Non-pigmented ciliary epithelial cell (primary cell): ENCODE measurements at places on chromosomes 11 and 22.

GRCh38 chr22:23361676-23362075, 181.4 kb downstream of the BCR start:
- no peak for DNase-seq

GRCh38 chr11:130145975-130146776, 13.4 kb upstream of the ST14 start:
- DNase-seq, result no peak

GRCh38 chr22:50704510-50705218, 32.0 kb downstream of the SHANK3 start:
- DNase-seq, result no peak

DNA sequence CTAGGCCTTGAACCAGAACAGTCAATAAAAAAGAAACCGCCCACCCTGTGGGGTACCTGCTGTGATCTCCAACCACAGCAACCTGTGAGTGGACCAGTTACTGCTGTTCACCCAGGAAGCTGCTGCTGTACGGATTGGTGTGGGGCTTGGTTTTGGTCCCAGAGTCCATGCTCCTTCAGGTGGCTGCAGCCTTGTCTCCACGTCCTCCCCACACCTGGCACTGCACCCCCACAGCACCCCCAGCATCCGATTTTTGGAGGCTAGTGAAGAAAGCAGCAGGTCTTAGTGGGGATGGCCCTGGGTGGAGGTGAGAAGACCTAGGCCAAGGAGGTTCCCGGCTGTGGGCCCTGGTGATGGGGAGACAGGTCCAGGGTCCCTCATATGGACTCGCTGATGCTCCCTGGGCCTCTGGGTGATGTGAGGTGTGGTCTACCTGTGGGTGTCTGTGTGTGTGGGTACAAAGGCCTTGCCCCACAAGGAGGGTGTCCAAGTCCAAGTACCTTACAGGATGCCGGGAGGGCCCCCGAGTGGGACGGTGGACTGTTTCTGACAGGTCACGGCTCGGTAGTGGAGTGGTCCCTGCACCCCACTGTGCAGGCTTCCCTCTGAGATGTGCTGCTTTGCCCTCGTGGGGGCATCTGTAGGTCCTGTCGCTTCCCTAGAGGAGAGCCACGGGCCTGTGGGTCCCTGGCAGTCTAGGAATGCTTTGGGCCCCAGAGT, 283.4 kb downstream of the TBC1D22A start:
- no peak for DNase-seq

DNA sequence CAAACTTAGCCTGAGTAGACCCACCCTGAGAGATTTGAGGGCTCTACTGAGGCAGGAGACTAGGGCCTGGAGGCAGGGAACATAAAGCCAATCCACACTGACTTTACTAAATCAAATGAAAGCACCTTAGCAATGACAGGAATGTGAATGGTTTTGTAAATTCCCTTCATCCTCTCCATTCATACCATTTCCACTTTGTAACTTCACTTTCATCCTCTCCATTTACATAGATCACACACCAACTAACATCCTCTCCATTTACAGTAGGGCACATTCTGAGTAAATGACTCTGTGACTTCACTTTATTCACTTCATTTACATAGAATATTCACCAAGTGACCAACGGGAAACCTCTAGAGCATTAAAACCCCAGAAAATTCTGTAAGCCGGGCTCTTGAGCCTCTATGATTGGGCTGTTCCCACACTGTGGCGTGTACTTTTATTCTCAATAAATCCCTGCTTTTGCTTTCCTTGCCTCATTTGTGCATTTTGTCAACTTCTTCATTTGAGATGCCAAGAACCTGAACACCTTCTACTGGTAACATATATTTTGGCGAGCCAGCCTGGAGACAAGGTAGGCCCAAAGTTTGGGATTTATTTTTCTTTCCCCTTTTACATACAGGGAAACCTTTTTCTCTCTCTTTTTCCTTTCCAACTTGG, 82.9 kb downstream of the PIWIL4 start:
- DNase-seq, result no peak

- DNase-seq, result peak; percentile 77
Measured at GRCh38 chr11:12411806-12412727, 34.7 kb downstream of the PARVA start.

GRCh38 chr22:21025763-21026755, 6.3 kb downstream of the SLC7A4 start:
- DNase-seq, result no peak

GRCh38 chr11:120089036-120090001, 48.6 kb downstream of the TRIM29 start:
- DNase-seq, result no peak

GRCh38 chr11:92657226-92657625, 312.2 kb upstream of the MTNR1B start:
- no peak for DNase-seq

DNA sequence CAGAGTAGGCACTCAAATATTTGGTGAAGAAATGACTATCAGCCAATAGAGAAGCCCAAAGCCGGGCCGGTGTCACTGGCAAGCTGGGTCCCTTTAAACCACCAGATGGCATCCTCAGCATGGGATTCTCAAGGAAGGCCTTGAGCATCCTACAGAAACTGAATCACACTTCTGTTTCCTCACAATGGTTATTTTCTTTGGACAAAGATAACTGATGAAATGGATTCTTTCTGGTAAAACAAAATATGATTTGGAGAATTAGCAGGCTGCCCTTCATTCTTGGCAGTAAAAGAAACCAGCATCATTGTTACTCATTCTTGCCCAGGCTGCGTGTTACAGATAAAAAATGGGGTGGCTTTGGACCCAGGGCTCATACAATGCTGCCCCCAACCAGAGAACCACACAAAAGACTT, 30.3 kb upstream of the ASPHD2 start:
- DNase-seq, result peak; percentile 34

GRCh38 chr11:102007567-102008437, 39.4 kb upstream of the CFAP300 start:
- no peak for DNase-seq

DNA sequence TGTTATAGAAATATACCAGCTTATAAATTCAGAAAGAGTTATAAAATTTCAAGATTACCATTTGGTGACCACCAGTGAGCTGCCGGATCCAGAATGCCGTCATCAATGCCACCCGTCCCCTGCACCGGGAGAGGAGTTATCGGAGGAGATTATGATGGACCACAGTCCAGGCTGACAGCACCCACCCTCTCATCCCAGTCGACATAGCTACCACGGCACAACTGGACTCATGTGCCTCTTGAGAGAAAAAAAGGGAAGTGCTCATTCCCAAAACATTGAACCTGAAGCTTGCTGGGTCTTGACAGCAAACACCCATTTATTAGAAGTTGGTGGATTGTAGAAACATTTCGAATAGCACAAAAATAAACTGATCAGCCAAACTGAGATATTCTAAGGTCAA, 1331.5 kb downstream of the TBC1D22A start:
- DNase-seq, result no peak

GRCh38 chr11:108586600-108586999, 7.0 kb downstream of the EXPH5 start:
- no peak for DNase-seq

DNA sequence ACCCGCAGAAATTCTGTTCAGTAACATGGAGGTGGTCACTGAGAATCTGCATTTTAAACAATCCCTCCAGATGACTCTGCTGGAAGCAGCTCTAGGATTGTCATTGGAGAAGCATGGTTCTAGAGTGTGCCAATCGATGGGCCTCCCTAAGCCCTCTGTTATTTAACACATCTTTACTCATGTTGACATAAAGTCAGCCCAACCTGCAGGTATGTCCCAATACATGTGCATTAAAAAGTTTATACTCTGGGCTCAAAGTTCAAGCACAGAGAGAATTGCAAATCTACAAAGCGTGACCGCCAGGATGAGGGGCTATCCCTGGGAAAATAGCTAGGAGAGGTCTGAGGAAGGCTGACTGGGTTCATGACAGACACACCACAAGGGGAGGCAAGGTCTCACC, 116.4 kb downstream of the KIRREL3 start:
- no peak for DNase-seq

DNA sequence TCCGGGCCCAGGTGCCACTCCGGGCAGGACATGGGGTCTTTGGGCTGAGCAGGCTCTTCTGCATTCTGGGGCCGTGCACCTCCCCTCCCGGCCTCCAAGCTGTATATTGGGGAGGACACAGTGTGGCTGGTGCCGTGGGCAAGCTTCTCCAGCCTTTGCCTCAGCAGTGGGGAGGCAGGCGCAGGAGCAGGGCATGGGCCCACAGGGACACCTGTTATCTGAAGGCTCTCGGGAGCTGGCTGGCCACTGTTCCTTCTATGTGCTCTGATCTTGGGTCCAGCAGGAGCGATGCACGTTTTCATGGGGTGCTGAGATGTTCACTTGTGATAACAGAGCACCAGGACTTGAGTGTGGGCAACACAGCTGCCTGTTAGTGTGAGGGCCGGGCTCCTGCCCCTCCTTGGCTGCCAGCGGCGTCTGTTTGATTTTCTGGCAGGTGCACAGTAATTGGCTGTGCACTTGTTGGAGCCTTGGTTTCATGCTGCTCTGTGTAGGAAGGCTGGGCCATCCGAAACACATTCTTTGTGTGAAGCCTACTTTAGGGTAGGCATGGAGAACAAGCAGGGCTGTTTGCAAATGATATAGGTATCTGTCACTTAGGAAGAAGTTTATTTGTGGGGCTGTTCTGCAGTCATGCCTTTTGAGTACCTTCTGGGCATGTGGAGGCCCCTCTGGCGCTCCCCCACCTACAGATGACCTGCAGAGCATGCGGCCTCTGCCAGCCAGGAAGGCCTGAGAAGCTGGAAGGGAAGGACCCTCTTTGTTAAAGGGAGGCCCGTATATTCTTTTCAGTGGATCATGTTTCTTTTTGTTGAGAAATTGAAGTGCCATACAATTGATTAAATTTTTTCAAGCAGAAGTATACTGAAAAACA, 201.5 kb downstream of the TBC1D22A start:
- DNase-seq, result no peak

GRCh38 chr11:63710476-63711217, 29.3 kb downstream of the RTN3 start:
- peak; percentile 45 for DNase-seq

GRCh38 chr22:23925020-23925606, 30.9 kb downstream of the MIF start:
- DNase-seq, result no peak
